ENCODE measurements at places on chromosomes 11 and 22. TPM values are rescaled to one million over a fixed set of nuclear protein-coding genes. Genes with fewer than 3 reads are reported as not detected.

GRCh38 chr11:131201674-131202073 lies 168.7 kb upstream of the NTM start:
- H3K4me3 ChIP-seq = no peak overlapping the region
- H3K27ac ChIP-seq = no peak overlapping the region
- DNase-seq = no peak
- H3K27me3 ChIP-seq = no peaks in the 10 kb centered on the region
- H3K4me1 ChIP-seq = no peaks in the 10 kb centered on the region

DNA sequence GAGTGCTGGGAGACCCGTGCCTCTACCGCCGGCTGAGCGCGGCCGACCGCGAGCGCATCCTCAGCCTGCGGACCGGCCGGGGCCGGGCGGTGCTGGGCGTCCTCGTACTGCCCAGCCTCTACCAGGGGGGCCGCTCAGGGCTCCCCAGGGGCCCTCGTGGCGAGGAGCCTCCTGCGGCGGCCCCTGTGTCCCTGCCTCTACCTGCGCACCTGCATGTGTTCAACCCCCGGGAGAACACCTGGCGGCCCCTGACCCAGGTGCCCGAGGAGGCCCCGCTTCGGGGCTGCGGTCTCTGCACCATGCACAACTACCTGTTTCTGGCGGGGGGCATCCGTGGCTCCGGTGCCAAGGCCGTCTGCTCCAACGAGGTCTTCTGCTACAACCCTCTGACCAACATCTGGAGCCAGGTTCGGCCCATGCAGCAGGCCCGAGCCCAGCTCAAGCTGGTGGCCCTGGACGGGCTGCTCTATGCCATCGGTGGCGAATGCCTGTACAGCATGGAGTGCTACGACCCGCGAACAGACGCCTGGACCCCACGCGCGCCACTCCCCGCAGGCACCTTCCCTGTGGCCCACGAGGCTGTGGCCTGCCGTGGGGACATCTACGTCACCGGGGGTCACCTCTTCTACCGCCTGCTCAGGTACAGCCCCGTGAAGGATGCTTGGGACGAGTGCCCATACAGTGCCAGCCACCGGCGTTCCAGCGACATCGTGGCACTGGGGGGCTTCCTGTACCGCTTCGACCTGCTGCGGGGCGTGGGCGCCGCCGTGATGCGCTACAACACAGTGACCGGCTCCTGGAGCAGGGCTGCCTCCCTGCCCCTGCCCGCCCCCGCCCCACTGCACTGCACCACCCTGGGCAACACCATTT lies 3.5 kb downstream of the KLHDC7B start:
- H3K4me3 ChIP-seq = peak overlapping the region; percentile 19
- H3K27me3 ChIP-seq = peaks cover 42% of the 10 kb centered on the region
- H3K4me1 ChIP-seq = peaks cover 7% of the 10 kb centered on the region
- no peaks in the 10 kb centered on the region for H3K36me3 ChIP-seq
- H3K27ac ChIP-seq = peak overlapping the region; percentile 20

DNA sequence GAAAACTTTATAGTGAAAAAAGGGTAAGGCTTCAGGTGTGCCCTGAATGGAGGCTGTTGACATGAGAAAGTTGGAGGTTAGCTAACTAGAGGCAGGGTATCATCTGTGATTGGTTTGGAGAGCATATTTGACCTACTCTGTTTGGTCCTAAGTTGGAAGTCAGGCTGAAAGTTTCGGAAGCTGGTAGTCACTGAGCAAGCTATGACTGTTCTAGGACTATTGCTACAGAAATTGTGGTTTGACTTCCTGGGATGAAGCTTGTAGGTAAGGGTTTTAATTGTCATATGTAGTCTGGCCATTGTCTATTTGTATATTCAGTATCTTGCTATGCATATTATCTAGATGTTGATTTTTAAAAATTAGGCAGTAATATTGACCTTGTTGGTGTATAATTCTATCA lies 565.0 kb downstream of the TMEM135 start:
- H3K27me3 ChIP-seq = no peaks in the 10 kb centered on the region
- DNase-seq = no peak
- H3K27ac ChIP-seq = no peak overlapping the region

The NTM gene
- total RNA-seq = 21.6 TPM

The KDM4E gene
- not detected for total RNA-seq

- H3K27me3 ChIP-seq = no peaks in the 10 kb centered on the region
- no peak overlapping the region for H3K4me3 ChIP-seq
- no peak overlapping the region for H3K27ac ChIP-seq
- DNase-seq = no peak
Observed at GRCh38 chr11:134171951-134172350, 51.8 kb downstream of the NCAPD3 start.

The TRPC6 gene
- total RNA-seq = 11.2 TPM

DNA sequence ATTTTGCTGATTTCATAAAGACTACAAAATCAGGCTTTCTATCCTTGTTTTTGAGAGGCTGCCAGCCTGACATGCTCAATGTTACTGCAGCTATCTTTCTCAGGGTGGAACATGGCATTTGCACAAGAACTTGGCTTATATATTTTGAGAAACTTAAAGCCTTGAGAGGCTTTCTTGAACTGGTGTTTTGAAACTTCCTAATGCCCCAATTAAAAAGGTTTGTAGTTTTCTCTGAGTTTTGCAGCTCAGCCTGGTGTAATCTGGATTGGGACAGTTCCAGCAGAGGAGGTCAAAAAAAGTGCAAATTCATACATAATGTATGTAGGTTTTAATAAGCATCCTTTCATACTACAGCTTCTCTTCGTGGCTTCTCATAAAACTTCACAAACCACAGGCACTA lies 223.4 kb downstream of the FAM76B start:
- H3K36me3 ChIP-seq = no peaks in the 10 kb centered on the region
- DNase-seq = no peak
- no peak overlapping the region for H3K4me3 ChIP-seq
- H3K27ac ChIP-seq = no peak overlapping the region
- H3K27me3 ChIP-seq = no peaks in the 10 kb centered on the region
- peaks cover 2% of the 10 kb centered on the region for H3K4me1 ChIP-seq
